ENCODE measurements at places on chromosomes 12 and 14.

DNA sequence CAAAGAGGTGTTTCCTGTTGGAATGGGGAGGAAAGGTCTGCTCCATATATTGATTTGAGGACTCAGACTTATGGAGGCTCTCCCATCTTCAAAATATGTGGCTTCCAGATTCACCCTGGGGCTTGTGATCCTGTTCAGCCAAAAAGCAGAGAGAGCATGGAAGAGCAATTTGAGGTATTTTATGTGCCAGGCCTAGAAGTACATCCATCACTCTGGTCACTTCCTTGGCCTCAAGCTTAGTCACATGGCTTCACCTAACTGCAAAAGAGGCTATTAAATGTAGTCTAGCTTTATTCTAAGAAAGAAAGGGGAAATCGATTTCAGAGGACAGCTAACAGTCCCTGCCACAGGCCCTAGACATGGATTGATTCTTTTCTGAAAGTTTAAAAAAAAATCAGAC is 86.2 kb downstream of the C12orf50 start:
- no peak for DNase-seq

- no peak for DNase-seq
These were observed 71.1 kb downstream of the USP15 start for GRCh38 chr12:62331306-62331705.

- no peak for DNase-seq
These were observed 69.8 kb downstream of the SLC6A12 start for GRCh38 chr12:143964-144649.

GRCh38 chr14:94770251-94770749 is 387 bp upstream of the GSC start:
- DNase-seq = no peak

- no peak for DNase-seq
These were observed 66.5 kb upstream of the ABCD2 start for GRCh38 chr12:39685854-39686657.

DNA sequence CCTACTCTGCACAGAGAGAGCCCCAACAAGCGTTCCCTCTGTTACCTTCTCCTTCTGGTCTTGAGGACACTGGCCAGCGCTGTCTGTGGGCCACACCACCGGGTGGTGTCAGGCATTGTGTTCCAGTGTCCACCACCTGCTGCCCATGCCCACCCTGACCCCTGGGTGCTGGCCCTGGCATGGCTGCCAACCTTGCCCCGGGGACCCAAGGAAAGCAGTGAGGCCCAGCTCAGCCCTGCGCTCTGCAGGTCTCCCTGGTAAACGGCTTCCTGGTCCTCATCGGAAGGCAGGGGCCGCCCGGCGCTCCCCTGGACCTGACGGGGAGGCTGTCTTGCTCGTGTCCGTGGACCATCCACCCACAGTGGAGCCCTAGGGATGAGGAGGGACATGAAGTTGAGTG is 21.8 kb upstream of the MEG3 start:
- DNase-seq = no peak

- DNase-seq = no peak
These were observed 281.8 kb downstream of the EGLN3 start for GRCh38 chr14:33669111-33669510.

- DNase-seq = no peak
These were observed 96.9 kb downstream of the EML5 start for GRCh38 chr14:88695870-88696269.

DNA sequence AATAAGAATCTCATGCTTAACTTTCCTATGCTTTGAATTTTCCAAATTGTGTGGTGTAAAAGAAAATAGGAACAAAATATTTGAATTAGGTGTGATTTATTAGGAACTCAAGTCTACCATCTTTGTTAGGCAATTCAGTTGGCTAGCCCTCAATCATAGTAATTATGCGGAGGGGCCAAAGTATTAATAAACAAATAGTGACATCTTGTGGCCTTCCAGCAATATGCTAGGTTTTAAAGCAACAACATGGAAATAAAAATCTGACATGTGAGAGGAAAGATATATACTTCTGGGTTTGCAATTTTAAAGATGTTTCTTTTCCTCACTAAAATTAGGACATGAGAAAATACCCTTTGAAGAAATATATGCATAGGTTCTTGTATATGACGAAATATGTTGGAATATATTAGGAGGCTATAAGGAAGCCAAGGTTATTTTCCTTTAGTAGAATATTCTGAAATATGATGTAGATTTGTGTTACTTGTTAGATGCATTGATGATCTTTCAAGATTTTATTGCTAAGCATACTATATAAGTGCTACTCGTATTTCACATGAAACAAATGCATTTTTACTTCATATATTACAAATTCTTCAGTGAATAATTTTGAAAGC is 200.4 kb downstream of the PTPRO start:
- DNase-seq = no peak

- no peak for DNase-seq
These were observed 128.0 kb downstream of the NDUFA12 start for GRCh38 chr12:94875525-94875924.

DNA sequence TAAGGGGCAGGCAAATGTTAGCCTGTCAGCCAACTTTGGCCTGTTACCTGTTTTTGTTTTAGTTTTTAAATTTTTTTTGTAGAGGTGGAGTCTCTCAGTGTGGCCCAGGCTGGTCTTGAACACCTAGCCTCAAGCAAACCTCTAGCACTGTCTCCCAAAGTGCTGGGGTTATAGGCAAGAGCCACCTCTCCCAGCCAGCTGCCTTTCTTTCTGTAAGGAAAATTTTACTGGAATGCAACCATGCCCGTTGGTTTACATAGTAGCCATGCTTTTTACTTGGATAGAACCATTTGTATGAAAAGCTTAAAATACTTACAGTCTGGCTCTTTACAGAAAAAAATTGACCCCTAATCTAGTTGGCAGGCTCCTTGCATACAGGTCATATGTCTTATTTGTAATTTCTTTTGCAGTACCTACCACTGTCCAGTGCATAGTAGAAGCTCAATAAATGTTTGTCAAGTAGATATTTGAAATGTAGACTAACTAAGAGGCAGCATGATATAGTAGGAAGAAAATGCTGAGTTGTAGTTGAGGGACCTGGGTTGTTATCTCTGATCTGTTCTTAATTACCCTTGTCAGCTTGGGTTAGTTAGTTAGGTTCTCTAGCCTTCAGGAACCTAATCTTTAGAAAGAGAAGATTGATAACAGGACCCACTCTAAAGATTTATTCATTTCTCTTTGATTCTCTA is 4.7 kb downstream of the MDM2 start:
- DNase-seq = no peak

- no peak for DNase-seq
These were observed 205.7 kb upstream of the GZMB start for GRCh38 chr14:24839617-24840203.

DNA sequence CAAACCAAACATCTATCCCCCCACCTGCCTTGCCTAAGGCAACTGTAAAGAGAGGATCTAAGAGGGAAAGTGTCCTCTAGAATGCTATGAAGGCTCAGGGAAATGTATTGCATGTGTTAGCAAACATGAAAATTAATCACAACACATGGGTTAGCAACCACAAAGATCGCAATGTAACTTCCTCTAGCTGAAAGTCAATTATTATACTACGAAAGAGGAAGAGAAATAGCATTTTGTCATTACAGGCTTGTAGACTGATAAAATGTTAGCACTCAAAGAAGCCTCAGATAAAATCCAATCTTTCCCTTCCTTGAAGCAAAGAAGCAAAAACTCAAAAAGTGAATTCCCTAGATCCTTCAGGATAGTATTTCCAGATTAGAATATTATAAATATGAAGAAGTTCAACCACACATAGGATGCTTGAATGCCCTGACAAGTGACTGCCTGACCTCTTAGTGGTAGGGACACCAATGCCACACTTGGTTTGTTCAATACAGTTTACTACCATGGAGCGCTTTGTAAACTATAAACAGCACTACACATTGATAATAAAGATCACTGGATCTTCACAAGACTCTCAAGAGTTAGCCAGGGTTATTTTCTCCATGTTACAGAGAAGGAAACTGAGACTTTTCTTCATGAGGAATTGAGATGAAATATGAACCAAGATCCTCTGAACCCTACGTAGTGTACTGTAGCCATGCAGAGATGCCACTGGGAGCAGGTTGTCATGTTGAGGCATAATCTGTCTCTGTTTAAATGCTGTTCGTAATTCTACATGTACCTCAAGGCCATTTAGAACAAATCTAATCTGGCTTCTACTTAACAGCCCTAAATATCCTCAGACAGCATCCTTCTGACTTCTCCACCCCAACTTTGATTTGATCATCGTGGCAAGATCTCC is 100.7 kb downstream of the ITPR2 start:
- DNase-seq = no peak

- peak; percentile 59 for DNase-seq
These were observed 91.5 kb upstream of the PRB2 start for GRCh38 chr12:11486623-11487444.

GRCh38 chr14:105065280-105066228 is at the start of gene GPR132:
Gene GPR132 (minus strand): TSS chr14:105065430. CDS start chr14:105055420, 10,010 bp downstream.
- DNase-seq = peak; percentile 70

- DNase-seq = no peak
These were observed 104.8 kb downstream of the KIF26A start for GRCh38 chr14:104243200-104243599.

DNA sequence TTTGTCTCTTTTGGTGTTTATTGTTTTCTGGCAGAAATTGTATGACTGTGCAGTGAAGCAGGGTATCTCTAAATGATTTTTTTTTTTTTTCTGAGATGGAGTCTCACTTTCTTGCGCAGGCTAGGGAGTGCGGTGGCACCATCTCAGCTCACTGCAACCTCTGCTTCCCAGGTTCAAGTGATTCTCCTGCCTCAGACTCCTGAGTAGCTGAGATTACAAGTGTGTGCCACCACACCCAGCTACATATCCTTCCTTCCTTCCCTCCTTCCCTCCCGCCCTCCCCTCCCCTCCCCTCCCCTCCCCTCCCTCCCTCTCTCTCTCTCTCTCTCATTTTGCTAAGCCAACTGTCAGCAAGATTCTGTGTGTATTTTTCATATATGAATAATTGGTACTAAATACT is 94.4 kb downstream of the PPHLN1 start:
- no peak for DNase-seq
